Stimulated activated CD8-positive, alpha-beta memory T cell treated with anti-CD3 and anti-CD28 coated beads, Interleukin-7, amount 100 ng/mL, for 1 hour (primary cell): ENCODE measurements at places on chromosomes 2 and 18.

GRCh38 chr2:159737917-159738296 lies 25.6 kb downstream of the MARCHF7 start:
- no peak for DNase-seq

DNA sequence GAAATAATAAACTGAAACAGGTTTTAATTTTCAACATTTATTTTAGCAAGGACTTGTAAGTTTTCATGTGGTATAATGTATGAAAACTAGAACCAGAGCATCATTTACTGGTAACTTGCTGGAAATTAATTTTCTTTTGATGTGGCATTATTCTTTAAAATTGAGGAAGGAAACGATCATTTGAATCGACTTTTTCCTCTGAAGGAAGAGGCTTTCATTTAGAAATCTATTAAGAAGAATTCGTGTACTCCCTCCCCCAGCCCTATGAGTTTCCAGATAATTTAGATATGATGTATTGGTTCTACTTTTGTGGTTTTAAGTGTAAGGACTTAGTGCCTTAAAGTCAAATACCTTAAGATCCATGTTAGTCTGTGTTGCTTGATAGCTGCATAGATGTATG lies 2.5 kb downstream of the BABAM2 start:
- no peak for DNase-seq

DNA sequence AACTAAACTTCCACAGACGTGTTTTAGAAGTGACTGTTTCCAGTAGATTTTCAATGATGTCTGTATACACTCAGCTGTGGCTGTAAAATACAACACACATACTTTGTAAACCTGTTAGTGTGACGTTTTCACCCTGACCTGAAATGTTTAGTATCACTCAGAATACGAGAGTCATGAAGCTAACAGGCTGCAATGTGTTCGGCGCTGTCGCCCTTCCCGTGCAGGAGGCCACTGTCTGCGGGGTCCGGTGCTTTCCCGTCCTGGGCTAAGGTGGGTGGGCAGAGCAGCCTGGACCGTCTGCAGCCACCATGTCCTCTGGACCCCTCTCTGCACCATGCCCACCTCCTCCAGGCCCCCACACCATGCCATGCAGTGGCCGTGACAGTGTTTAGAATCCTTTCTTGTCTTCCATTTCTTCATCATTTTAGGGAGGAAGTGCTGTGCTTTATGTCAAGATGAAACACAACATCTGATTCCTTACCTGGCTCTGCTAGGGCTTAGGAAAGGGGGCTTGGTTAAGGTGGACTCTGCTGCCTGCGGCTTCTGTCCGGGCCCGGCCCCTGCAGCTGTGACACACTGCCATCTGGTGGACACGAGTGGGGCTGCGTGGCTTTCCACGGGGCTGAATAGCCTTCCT lies 53.8 kb upstream of the RBM44 start:
- peak; percentile 75 for DNase-seq

DNA sequence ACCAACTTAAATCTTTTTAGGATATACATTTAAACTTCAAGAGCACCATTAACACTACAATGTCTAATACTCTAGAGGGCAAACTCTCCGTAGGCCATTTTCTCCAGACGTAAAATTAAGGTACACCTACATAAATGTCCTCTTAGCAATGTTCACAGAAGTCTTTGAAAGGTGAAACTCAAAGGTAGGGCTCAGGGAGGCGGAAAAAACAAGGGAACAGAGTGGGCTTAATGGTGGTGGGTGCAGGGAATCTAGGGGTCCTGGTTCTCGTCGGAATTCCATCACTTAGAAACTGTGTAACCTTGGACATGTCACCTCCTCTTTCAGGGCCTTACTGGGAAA lies 668 bp downstream of the NFU1 start:
- DNase-seq = no peak

- DNase-seq = no peak
Measured at GRCh38 chr18:32435631-32436500, 34.8 kb downstream of the GAREM1 start.

GRCh38 chr2:133484106-133484505 lies 84.2 kb downstream of the NCKAP5 start:
- no peak for DNase-seq

DNA sequence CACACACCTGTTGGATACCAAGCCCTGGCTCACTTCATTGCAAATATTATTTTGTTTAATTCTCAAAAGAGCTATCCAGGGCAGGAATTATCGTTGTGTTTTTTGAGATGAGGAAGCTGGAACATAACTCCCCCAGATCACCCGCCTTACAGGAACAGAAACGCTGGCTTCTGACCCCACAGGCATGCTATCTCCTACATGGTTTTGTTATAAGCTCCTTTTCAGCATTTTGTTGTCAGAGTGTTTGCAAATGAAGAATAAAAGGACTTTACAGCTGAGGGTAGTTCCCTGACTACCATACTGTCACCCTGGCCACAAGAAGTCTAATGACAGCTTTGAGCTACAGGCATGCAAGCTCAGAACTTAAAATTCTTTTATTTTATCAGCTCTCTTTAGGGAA lies 62.0 kb upstream of the MRPS9 start:
- no peak for DNase-seq

DNA sequence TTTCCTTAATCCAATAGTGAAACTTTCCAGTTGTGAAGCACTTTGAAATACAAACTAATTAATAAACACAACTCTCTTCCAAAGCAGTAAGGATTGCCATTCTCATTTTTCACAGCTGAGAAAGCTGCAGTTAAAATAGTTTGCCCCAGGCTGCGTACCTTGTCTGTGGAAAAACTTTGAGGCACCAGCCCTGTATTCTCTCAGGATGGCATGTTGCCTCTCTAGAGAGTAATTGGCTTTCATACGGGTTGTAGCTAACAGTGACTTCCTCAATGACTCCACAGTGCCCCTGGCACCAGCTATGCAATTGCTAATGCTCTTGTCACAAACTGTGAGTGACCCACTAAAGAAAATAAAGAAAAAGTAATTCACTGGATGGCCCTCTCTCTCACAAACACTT lies 345.7 kb downstream of the MTX2 start:
- no peak for DNase-seq

DNA sequence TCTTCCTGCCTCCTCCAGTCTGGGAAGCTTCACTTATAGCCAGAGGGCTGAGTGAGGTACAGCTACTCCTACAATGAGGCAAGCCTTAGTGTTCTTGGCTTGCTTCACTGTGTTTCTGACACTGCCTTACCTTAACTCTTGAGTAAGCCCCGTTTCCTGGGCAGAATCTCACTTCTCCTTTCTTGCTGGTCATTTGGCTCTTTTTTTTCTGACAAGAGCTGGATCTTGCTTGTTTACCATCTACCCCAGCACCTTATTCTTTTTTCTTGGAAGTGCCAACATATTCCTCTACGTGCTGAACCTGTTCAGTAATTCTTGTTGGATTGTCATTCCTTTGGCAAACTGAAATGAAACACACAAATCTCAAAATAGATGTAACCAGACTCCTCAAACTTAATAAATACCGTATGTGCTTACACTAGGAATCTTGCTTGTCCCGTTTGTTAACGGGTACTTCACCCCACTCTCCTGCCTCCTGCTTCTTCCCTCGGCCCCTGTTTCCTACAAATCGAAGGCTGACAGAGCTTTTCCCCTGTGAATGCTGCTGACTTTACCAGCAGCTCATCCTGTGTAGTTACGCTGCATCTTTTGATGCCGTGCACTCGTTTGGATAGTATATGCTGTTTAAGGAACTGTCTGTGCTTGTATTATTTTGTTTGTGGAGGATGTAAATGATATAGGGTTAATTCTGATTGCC lies 132.2 kb downstream of the FMNL2 start:
- no peak for DNase-seq

GRCh38 chr2:236862961-236863728 lies 222.5 kb upstream of the COPS8 start:
- DNase-seq = no peak

DNA sequence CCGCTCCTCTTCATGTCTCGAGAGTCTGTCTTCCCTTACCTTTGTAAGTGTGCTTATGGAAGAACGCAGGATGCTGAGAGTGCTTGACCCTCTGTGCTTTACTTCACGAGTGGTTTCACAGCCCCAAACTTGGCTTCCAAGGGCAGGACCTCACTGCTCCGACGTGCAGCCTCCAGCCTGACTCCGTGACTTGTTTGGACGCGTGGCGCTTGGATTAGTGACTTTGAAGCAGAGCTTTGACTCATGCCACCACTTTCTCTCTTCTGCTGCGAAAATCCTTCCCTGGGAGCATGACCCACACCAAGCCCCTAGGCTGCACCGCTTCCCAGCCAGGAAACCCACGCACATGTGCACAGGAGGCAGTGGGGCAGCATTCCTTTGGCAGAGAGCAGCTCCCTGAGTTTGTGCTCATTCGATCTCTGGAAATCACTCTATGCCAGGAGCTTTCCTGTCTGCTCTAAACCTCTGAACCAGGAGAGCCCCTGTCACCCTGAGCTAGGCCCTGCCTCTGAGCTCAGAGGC lies 207.8 kb upstream of the HS6ST1 start:
- DNase-seq = no peak

DNA sequence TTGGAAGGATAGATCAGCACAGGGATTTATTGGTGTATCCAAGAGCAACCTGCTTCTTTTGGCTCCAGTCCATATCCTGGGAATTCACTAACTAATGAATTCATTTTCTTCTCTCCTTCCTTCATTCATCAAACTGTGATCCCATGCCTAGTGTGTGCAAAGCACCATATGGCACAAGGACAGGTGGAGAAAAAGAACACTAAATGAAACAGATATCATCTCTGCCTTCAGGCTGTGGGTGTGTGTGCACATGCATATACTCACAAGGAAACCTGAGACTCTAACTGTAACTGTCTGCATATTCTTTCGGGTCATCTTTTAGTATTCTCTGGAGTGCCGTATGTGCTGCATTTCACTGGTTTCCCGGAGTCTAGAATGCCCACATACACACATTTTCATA lies 20.2 kb downstream of the TNP1 start:
- no peak for DNase-seq
